Activated naive CD8-positive, alpha-beta T cell treated with anti-CD3 and anti-CD28 coated beads for 36 hours (primary cell): ENCODE measurements at places on chromosomes 7 and 10. TPM values are rescaled to one million over a fixed set of nuclear protein-coding genes. Genes with fewer than 3 reads are reported as not detected.

Gene HOXA4
- not detected for total RNA-seq

Gene UTF1
- not detected for total RNA-seq

Gene SRRM3
- total RNA-seq: not detected

Gene COX19
- total RNA-seq: 18.1 TPM

- no peak overlapping the region for H3K27ac ChIP-seq
- peaks cover 42% of the 10 kb centered on the region for H3K4me1 ChIP-seq
Observed at GRCh38 chr10:6128591-6129251, 39.9 kb downstream of the RBM17 start.

DNA sequence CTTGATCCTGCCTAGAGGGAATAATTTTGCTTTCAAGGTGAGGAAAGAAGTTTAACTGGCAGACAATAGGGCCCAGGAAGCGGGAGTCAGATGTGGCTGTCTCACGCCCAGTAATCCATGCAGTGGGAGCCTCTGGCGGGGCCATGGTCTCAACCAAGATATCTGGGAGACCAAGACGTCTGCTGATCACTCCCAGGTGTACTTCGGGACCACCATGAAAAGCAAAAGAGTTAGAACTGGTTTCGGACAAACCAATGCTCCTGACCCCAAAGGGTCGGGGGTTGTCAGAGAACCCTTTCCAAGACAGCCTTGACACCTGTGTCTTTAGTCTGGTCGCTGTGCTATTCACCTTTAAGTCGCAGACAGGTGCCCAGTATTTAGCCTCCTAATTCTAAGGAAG, 256.9 kb upstream of the MBL2 start:
- no peaks in the 10 kb centered on the region for H3K4me1 ChIP-seq
- H3K27ac ChIP-seq: no peak overlapping the region
- no peak overlapping the region for H3K4me3 ChIP-seq
- DNase-seq: no peak

- no peaks in the 10 kb centered on the region for H3K36me3 ChIP-seq
- H3K4me1 ChIP-seq: no peaks in the 10 kb centered on the region
- DNase-seq: no peak
- H3K27ac ChIP-seq: no peak overlapping the region
- H3K27me3 ChIP-seq: no peaks in the 10 kb centered on the region
Observed at GRCh38 chr10:44207160-44207559, 177.7 kb downstream of the CXCL12 start.

DNA sequence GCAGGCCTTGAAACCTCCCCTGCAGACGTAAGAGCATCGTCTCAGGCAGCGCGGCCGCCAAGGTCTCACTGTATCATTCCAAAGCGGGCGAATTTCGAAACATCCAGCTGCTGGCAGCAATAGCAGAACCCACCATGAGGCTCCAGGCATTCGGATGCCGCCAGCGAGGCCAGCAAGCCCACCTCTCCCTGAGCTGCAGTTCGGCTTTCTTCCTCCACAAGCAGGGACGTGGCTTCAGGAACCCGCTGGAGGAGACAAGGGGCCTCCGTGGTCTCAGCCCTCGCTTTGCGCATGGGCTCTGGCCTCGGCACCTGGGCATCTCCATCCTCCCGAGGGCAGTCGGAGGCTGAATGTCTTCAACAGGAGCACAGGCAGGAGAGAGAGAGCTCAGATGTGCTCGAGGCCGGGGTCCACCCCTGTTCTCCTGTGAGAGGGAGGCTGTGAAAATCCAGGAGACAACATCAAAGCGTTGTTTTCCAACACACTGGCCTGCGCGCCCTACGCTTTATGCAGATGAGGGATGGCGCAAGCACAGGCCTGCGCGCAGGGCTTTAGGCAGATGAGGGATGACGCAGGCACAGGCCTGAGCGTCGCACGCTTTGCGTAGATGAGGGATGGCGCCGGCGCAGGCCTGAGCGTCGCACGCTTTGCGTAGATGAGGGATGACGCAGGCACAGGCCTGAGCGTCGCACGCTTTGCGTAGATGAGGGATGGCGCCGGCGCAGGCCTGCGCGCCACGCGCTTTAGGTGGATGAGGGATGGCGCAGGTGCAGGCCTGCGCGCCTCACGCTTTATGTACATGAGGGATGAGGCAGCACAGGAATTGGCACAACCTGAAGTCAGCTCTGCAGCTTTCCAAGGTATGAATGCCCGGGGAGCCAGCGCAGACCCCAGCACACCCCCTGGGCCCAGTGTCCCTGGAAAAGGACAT, 103.2 kb downstream of the WDR37 start:
- H3K36me3 ChIP-seq: no peaks in the 10 kb centered on the region
- no peak overlapping the region for H3K4me3 ChIP-seq
- no peak overlapping the region for H3K27ac ChIP-seq

DNA sequence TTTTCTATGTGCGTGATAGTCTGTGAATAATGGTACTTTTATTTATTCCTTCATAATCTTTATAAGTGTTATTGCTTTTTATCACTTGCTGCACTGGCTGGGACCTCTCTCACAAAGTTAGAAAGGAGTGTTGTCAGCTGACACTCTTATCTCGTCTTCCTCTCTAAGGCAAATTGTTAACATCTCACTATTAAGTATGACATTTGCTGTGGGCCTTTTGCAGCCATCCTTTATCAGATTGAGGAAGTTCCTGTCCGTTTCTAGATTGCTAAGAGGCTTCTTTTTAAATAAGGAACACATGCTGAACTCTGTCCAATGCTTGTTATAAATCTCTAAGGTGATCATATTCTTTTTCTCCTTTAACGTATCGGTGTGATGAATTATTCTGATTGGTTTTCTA, 27.4 kb upstream of the DIP2C start:
- H3K36me3 ChIP-seq: peaks cover 4% of the 10 kb centered on the region
- no peak overlapping the region for H3K4me3 ChIP-seq
- DNase-seq: no peak

DNA sequence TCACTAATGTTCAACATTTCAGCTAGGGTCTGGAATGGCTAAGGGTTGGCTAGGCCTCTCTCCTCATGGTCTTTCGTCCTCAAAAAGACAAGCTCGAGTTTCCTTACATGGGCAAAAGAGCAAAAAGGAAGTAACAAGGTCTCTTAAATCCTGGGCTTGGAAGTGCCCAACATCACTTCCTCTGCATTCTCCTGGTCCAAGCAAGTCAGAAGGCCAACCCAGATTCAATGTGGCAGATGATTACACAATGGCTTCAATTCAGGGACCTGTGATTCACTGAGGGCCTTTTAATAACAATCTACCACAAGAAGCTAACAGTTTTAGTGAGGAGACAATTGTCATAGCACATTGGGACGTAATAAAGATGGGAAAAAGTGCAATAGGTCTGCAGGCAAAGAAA, 4.4 kb upstream of the NUP205 start:
- H3K27ac ChIP-seq: no peak overlapping the region
- no peaks in the 10 kb centered on the region for H3K36me3 ChIP-seq
- no peaks in the 10 kb centered on the region for H3K4me1 ChIP-seq
- DNase-seq: no peak

GRCh38 chr7:90933984-90934383, 330.2 kb upstream of the FZD1 start:
- H3K27me3 ChIP-seq: no peaks in the 10 kb centered on the region
- no peak for DNase-seq
- H3K4me1 ChIP-seq: peaks cover 3% of the 10 kb centered on the region
- no peak overlapping the region for H3K4me3 ChIP-seq

DNA sequence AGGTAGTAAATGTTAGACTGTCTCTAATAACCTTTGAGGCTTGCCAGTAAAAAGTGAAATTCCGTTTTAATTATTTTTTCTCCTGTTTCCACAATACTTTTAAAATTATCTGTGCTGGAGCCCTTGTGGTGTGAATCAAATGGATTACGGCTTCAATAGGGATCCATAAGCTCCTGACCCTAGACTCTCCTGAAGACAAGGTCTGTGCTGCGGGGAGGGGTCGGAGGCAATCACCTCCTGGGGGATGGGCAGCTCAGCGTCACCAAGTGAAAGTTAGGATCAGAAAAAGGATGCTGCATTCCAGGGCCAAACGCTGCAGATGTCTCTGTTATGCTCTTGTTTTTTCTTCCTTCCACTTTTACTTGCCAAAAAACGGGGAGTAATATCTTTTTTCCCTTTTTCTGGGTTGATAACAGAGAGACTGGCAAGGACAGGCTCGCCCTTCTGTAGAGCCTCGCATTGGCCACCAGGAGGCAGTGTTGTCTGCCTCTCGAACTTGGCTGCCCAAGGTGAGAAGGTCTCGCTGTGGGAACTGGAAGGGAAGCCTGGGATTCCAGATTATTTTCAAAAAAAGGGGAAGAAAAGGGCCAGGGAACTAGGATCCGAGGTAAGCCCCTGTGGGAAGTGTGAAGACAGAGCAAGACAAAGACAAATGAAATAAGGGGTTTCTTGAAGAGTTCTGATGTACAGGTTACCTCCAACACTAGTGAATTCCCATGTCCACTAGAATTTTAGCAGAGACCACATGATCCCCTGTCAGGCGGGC, 621.9 kb downstream of the ACTR3B start:
- H3K27ac ChIP-seq: no peak overlapping the region
- no peaks in the 10 kb centered on the region for H3K36me3 ChIP-seq
- peaks cover 11% of the 10 kb centered on the region for H3K27me3 ChIP-seq
- DNase-seq: peak; percentile 16
- no peaks in the 10 kb centered on the region for H3K4me1 ChIP-seq

- no peak overlapping the region for H3K4me3 ChIP-seq
- no peaks in the 10 kb centered on the region for H3K4me1 ChIP-seq
- no peaks in the 10 kb centered on the region for H3K36me3 ChIP-seq
- DNase-seq: no peak
- no peak overlapping the region for H3K27ac ChIP-seq
Observed at GRCh38 chr7:116271161-116271913, 61.0 kb downstream of the TES start.

DNA sequence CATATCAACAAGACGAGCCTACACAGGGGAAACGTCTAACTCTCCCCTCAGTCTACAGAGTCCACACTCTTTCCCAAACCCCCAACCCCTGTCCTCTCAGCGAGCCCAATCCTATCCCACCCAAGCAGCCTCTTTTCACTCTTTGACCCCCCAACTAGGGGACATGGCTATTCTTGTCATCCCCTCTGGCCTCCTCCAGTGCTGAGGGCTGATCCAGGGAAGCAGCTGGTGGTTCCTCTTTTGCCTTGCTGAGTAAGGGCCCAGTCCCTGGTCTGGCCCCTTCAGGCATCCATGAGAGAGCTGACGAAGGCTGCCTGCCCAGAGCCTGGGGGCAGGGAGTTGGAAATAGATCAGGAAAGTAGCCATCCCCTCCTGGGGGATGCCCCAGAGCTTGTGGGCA, 6.4 kb downstream of the NOBOX start:
- H3K27me3 ChIP-seq: no peaks in the 10 kb centered on the region
- no peaks in the 10 kb centered on the region for H3K36me3 ChIP-seq
- H3K27ac ChIP-seq: no peak overlapping the region
- DNase-seq: no peak
- H3K4me3 ChIP-seq: no peak overlapping the region

- peaks cover 29% of the 10 kb centered on the region for H3K36me3 ChIP-seq
- no peak for DNase-seq
- H3K4me3 ChIP-seq: no peak overlapping the region
- no peak overlapping the region for H3K27ac ChIP-seq
Observed at GRCh38 chr7:130615583-130615982, 53.0 kb downstream of the COPG2 start.

DNA sequence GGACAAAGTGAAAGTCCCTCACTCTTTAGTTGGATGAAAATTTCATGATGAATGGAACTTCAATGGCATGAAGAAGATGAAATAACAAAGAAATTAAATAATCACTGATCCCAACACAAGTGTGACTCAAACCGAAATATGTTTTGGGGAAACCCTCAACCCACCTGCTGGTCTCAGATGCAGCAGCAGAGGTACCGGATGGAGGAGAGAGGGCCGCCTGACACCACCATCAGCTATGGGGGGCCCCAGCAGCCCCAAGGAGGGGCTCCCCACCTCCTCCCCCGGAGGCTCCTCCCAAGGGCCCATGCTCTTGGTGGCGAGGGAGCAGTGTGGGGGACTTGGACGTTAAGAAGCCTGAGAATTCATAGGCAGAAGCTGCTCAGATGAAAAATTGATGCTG, 137.2 kb upstream of the ADARB2 start:
- no peak overlapping the region for H3K27ac ChIP-seq
- H3K4me3 ChIP-seq: no peak overlapping the region
- no peak for DNase-seq
- no peaks in the 10 kb centered on the region for H3K27me3 ChIP-seq
- peaks cover 2% of the 10 kb centered on the region for H3K36me3 ChIP-seq

GRCh38 chr7:140989068-140989467, 25.7 kb downstream of the MRPS33 start:
- H3K36me3 ChIP-seq: no peaks in the 10 kb centered on the region
- no peak overlapping the region for H3K4me3 ChIP-seq
- no peak overlapping the region for H3K27ac ChIP-seq
- peaks cover 7% of the 10 kb centered on the region for H3K27me3 ChIP-seq
